Frontal cortex (tissue), 4 donors: ENCODE measurements at places on chromosomes 16 and 17.

DNA sequence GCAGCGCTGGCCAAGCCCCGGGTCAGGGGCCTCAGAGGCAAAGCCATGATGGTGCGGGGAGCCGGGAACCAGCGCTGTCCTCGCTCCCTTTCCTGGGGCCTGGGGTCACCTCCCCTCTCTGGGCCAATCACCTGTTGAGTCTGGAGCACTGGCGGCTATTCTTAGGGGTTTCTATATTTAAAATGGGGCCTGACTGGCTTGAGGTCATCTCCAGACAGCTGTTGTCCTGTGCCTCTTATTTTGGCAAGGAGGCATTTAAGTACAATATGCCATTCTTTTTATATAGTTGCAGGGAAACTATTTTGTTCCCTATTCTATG, at the start of gene COX6A2:
Gene COX6A2 (minus strand): TSS at position 82 of the 319 bp plus-strand sequence. CDS start 35 bp downstream, at position 47.
- no peak for DNase-seq

DNA sequence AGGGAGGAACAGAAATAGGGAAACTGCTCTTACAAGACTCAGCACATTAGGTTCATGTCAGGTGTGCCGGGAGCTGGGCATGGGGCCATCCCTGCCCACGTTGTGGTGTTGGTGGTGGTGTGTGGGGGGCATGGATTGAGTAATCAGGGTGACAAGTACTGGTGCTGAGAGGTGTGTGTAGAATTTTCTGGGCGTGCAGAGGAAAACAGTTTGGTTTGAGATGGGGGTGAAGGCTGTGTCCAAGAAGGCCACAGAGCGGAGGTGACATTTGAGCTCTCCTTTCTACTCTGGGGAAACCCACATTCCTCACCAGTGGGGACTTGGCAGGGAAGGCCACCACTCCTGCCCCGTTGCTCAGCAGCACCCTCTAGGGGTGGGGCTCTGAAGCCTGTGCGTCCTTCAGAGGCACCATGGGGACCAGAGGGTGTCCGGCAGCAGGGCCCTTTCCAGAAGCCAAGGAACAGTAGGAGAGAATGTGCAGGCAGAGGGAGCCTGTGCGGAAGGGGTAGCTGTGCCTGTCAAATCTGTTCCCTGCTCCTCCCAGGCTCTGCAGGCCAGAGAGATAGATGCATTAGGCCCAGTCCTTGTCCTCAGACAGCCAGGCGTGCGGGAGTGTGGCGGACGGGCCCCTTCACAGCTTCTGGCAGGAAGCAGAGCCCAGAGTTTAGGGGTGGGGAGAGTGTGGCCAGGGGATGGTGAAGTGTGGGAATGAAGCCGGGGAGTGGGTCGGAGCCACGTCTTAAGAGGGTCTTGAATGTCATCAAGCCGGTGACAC, 48.7 kb upstream of the GSE1 start:
- DNase-seq, result no peak

DNA sequence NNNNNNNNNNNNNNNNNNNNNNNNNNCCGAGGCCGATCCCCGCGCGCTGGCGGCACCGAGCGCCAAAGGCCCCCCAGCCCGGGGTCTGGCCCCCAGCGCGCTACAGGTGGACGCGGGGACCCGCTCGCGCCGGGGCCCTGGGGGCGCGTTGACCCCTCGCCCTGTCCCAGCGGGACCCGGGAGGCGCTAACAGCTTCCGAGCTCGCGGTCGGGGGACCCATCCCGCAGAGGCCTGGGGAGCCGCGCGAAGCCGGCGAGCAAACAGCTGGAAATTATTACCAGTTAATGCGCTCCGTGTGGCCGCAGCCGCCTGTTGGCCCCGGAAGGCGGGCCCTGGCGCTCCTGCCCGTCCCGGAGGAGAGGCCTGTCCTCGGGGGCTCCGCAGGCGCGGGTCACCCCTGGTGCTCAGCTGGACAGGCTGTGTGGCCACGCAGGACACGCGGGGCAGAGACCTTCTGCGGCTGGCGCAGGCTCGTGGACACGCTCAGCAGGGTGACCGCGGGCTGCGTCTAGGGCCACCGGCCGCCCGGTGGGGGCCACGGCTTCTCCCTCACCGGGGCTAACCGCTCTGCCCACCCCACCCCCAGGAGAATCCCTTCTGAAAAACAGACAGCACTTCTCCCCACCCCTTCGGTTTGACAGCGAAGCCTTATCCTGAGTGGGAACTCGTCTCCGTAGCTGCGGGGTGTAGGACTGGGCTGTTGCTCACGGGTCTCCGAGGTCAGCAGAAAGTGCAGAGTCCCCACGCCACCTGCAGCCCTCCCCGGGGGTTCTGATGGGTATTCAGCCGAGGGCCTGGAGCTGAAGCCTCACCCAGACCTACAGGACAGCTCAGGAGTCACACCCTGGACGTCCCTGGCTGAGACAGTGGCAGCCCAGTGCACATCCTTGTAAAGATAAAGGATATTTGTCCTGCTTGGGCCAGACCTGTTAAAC, 138.7 kb upstream of the RPH3AL start:
- DNase-seq, result peak; percentile 65

GRCh38 chr16:52501746-52502145, 45.2 kb downstream of the TOX3 start:
- no peak for DNase-seq

GRCh38 chr16:85733839-85734170, 17.1 kb downstream of the C16orf74 start:
- DNase-seq, result no peak
